ENCODE measurements at places on chromosomes 16 and 17.

GRCh38 chr16:58433569-58433951 lies 41.3 kb downstream of the GINS3 start:
- no peak for DNase-seq

DNA sequence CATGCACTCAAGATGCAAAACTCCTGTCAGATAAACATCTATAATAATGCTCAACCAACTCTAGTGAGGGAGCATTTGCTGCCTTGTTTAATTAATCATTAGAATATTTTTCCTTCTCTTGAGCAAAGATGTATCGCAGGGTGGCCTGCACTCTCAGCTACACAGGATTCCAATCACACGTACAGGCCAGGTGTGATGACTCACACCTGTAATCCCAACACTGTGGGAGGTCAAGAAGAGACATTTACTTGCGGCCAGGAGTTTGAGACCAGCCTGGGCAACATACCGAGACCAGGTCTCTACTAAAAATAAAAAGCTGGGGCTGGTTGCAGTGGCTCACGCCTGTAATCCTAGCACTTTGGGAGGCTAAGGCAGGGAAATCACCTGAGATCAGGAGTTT lies 49.1 kb downstream of the ARHGAP17 start:
- DNase-seq: no peak

DNA sequence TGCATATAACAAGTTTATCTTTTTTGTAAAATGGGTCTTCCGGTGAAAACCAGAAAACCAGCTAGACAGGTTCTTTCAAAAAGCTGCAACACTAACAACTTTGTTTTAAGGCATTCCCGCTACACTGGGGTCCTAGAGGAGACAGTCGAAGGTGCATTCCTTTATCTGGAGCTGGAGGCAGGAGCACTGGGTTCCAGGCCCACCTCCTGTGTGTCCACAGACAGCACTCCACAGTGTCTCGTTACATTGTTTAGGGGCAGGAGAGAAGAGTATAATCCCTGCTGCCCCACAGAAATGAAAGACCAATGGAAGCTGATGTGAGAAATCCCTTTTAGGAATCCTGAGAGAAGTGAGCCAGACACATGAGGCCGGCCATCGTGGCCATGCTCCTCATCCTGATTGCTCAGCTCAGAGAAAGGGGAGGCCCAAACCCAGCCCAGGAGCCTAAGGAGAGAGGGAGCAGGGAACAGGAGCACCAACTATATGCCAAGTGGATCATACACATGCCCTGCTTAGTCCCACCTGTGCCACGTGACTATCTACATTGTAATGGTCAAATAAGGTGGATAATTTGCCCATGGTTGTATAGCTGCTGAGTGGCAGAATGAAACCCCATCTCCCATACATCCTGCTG lies 59.5 kb downstream of the CCDC182 start:
- DNase-seq: no peak

- DNase-seq: no peak
Measured at GRCh38 chr16:4106516-4106915, 9.7 kb downstream of the ADCY9 start.

- DNase-seq: no peak
Measured at GRCh38 chr16:87266846-87267245, 50.3 kb downstream of the C16orf95 start.

- DNase-seq: no peak
Measured at GRCh38 chr16:55660828-55661227, 5.0 kb downstream of the SLC6A2 start.

DNA sequence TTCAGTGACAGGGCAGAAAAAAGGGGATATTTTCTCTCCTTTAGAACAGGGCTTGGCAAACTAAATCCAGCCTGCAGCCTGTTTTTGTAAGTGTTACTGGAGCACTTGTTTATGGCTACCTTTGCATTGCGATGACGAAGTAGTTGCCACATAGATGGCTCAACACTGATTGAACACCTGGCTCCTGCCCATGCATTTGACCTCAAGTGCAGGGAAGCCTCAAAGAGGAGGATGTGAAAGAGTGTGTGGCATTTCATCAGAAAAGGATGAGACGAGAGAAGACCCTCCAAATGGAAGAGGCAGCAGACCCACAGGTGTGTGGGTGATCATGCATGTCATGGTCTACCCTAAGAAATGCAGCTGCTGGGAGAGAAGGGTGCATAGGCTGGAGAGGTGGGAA lies 32.7 kb upstream of the IRX5 start:
- no peak for DNase-seq

DNA sequence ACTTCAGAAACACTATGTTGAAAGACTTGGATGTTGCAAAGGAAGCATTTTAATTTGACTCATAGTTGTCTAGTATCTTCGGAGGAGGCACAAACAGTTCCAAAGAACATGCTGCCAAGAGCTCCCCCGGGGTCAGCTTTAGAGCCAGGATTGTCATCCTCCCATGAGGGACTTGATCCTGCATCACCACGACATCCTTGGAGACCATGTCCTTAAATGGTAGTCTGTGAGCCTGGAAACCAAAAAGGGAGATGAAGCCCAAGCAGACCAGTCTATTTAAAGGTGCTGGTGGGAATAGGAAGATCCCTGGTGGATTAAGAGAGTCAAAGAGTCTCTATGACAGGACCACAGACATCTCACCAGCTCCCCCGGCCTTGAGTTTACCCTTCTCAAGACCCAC lies 33.3 kb upstream of the DYNLRB2 start:
- no peak for DNase-seq

DNA sequence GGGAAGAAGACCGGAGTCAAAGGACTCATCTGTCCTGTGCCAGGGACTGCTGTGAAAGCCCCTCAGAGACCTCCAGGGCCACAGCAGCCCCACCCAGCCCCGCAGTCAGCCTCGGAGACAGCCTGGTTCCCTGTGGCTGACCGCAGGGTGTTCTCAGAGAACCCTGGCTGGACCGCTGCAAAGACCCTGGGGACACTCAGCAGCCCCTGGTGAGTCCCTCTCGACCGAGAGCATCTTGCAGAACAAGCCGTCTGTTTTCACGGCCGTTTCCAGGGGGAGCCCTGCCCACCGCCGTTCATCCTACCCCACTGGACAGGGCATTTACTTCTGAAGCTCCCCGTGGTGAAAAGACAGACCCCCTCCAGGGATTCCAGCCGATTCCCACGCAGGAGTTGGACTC lies 10.3 kb downstream of the UBALD1 start:
- DNase-seq: no peak

GRCh38 chr16:84198401-84198800 lies 7.4 kb downstream of the ADAD2 start:
- no peak for DNase-seq

GRCh38 chr16:67942200-67942509 lies 1.8 kb downstream of the LCAT start:
- no peak for DNase-seq

- no peak for DNase-seq
Measured at GRCh38 chr16:77558786-77559185, 124.0 kb upstream of the ADAMTS18 start.

DNA sequence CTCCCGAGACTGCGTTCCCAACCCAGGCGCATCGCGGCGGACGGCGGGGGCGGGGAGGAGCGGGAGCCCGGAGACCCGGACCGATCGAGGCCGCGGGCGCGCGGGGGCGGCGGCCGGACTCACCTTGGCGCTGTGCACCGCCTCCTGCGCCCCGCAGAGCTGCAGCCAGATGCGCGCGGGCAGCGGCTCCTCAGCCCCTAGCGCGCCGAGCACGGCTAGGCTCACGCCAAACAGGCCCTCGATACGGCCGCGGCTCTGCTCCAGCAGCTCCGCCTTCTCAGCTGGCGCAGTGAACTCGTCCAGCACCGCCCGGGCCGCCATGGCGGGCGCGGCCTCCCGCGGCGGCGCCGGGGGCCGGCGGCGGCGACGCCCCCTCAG lies 339 bp downstream of the N4BP1 start:
- peak; percentile 60 for DNase-seq

All from NCI-H2171 (cell line).